Inflammatory macrophage treated with lipopolysaccharide for 1 hour (primary cell): ENCODE measurements at places on chromosomes 7 and 10.

GRCh38 chr7:129009437-129009836 lies 45.5 kb downstream of the TNPO3 start:
- no peak for DNase-seq

GRCh38 chr7:129210256-129210988 lies 14.4 kb upstream of the AHCYL2 start:
- peak; percentile 88 for DNase-seq

- no peak for DNase-seq
Observed at GRCh38 chr10:125375210-125375609, 214.8 kb upstream of the CTBP2 start.

- DNase-seq = peak; percentile 95
Observed at GRCh38 chr10:33573606-33574005, 239.1 kb upstream of the NRP1 start.

DNA sequence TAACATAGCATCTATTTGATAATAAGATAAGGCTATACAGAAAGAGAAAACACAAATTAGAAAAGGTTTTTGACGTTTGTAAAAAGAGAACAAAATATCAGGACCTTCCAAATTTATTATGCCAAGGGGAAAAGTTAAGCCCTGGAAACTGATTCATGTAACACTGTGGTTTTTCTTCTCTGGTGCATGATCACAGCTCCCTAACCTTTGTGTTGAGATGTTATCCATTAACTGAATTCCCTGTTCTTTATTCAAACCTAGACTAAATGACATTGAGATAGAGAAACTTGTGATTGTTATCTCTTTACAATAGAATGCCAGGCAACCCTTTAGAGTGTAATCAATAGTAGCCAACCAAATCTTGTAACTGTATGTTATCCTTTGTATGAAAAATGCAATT lies 141.5 kb upstream of the NRG3 start:
- no peak for DNase-seq

DNA sequence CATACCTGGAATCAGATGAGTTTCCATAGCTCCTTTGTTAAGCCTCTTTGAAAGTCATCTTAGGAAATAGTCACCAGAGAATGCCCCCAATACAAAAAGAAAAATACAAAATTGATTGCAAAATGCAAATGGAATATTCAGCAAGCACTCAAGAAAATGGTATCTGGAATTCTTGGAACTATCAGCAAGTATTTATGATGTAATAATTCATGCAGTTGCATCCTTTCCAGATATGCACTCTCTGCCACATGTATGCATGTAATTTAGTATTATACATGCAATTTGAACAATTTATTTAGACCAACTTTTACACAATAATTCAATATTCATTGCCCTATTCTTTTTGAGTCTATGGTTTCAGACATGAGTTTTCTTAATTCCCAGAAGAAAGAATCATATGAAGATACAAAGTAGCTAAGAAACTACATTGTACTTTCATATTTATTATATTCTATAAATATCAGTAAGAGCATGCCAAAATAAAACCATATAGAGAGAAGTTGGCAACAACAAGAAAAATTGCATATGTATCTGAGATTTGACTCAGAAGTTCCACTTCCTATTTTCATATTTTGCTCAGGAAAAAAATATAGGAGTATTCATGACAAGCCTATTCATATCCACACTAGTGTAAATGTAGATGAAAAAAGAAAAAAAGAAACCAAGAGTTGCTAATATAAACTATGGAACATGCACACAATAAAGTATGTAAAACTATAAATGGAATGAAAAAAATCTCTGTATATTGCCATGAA lies 338.5 kb downstream of the SEMA3D start:
- no peak for DNase-seq

DNA sequence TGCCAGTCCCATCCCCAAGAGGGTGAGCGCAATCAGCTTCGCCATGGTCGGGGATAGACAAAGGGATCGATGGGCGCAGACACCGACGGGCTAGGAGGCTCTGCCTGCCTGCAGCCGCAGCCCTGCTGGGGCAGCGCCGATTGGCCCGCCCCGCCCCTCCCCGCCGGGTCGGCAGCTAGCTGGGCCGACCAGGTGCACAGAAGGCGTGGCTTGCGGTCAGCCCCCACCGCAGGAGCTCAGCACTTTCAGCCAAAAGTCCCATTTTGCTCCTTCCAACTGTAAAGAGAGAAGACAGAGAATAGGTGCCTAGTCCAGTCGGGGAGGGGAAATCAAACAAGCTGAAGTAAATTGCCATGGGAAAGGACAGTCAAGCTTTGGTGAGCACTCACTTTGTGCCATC lies at the start of gene PON1:
TSS of gene PON1 (minus strand) at position 102 of the 400 bp plus-strand sequence. CDS start at position 45, 57 bp downstream.
- no peak for DNase-seq

DNA sequence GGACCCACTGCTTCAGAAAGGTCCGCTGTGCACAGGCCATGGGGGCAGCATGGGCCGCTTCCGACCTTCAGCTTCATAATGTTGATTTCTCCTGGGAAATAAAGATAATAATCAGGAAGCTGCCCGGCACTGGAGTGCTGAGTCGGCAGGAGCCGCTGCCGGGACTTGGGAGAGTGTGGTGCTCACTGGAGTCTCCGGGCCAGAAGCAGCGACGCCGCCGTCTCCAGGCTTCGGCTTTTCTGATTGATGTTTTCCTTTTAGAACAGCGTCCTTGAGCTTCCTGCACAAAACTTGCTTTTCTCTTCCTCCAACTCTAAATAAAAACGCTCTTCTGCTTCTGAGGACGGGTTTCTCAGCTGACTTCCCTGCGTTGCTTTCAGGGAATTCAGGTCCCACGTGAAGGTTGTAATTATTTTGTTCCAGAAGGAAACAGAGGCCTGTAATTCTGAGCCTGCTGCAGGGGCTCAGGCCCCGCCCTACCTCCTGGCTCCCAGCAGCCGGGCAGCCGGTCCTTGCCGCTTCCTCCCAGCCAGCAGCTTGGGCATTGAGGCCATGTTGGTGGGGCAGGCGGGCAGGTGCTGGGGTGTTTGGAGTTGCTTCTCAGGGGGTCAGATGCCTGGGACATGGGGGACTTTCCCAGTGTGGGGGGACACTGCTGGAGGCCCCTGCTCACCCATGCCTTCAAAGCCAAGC lies 14.7 kb downstream of the PWWP2B start:
- DNase-seq = no peak

DNA sequence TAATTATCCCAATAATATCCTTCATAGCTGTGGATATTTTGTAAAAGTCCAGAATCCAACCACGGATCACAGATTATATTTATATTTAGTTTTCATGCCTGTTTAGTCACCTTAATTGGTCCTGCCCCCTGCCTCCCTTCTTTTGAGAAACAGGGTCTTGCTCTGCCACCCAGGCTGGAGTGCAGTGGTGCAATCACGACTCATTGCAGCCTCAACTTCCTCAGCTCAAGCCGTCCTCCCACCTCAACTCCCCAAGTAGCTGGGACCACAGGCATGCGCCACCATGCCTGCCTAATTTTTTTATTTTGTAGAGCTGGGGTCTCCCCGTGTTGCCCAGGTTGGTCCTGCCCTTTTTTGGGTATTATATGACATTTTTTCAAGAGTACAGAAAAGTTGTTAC lies 129.4 kb downstream of the KAT6B start:
- DNase-seq = peak; percentile 8

DNA sequence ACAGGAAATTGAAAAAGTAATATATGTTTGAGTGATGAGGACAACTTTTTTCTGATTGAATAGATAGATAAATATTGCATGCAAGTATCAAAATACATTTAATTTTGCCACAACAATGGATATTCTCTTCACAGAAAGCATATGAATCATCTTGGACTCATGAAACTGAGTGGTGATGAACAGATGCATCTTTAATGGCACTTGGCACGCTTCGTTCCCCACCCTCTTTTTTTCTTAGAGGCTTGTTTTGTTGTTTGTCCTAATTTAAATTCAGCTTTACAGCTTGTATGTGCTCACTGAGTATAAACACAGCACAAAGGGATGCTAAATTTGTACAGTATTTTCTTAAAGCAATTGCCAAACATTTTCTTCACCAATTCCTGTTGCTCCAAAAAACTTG lies 145.0 kb upstream of the YAE1 start:
- DNase-seq = no peak

DNA sequence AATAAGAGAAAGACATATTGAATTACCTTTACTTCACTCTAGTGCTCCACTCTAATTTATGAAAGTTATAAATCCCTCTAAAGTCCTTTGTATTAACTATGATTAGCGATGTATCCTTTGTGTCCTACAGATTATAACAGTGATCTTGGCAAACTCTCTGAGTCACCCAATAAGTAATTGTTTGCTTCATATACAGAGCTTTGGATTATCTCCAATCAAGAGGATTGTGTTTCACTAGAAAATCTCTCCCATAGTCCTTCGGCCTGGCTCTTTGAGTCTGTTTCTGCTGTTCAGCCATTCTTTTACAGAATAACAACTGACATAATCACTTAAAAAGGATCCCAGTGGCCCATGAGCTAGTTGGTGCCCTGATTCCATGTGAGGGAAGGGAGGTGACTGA lies 9.5 kb downstream of the LMOD2 start:
- DNase-seq = no peak

GRCh38 chr7:1676550-1677078 lies 6.5 kb downstream of the ELFN1 start:
- DNase-seq = no peak

GRCh38 chr7:29854257-29854938 lies 48.1 kb downstream of the WIPF3 start:
- DNase-seq = no peak

DNA sequence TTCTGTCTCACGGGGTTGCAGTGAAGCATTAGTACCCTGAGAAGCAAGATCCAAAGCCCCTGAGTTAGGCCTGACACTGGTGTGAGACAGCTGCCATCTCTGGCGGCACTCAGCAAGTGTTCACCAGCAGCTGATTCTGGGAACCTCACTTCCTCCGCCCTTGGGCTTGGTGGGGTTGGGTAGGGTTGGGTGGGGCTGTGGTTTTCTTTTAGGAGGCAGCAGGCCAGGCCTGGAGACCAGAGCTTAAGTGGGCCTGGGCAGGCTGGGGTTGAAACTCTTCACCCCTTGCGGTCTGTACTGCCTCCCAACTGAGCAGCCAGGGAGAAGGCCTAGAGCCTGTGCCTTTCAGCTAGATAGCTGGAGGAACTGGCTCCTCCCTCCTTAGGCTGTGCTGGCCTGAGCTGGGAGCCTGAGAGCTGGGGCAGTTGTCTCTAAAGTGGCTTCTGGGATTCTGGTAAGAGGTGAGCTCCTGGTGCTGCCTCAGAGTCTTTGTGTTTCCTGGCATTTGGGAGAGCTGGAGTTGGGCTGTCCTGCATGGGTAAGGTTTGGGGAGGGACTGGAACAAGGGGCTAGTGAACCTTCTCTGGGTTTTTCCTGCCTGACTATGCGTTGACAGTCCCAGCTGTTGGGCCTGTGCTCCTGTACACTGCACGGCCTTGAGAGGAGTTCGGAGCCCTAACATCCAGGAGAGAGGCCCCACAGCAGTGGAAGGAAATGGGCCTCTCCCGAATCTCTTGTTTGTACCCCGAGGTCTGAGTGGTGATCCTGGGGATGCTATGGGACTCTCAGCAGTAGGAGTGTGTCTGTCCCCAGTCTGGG lies 5.1 kb downstream of the TSPAN14 start:
- peak; percentile 74 for DNase-seq

- no peak for DNase-seq
Observed at GRCh38 chr10:78865931-78866717, 202.6 kb upstream of the ZMIZ1 start.

- DNase-seq = no peak
Observed at GRCh38 chr10:68636335-68636734, 76.2 kb downstream of the TET1 start.

- no peak for DNase-seq
Observed at GRCh38 chr10:18122753-18123152, 17.5 kb upstream of the CACNB2 start.

GRCh38 chr10:69461243-69462025 lies 10.2 kb downstream of the TSPAN15 start:
- peak; percentile 40 for DNase-seq

GRCh38 chr7:84194484-84195271 lies at the start of gene SEMA3A:
Gene SEMA3A, minus strand, starts transcription at chr7:84194789. Its CDS starts 203 bp downstream, at chr7:84194586.
- DNase-seq = peak; percentile 33

GRCh38 chr7:111368381-111369065 lies 193.8 kb downstream of the IMMP2L start:
- no peak for DNase-seq

- peak; percentile 65 for DNase-seq
Observed at GRCh38 chr7:44196450-44196872, 4.3 kb upstream of the YKT6 start.

GRCh38 chr10:112583236-112583939 lies 136.4 kb downstream of the VTI1A start:
- no peak for DNase-seq

DNA sequence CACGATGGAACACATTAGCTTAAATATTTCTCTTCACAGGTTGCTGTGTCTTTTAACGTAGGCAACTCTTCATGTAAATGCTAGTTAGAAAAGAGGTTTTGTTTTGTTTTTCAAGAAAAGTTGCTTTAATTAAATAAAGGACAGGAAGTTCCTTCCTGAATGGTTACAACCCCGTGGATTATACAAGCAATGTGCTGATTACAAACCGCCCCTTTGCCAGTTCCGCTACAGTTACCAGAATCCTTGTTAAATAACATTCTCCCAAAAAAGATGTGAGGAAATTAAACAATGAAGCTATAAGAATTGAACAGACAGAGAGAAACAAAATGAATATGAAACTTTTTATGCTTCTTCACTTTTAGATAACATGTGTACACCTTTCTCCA lies 75.1 kb downstream of the LYZL2 start:
- peak; percentile 36 for DNase-seq

DNA sequence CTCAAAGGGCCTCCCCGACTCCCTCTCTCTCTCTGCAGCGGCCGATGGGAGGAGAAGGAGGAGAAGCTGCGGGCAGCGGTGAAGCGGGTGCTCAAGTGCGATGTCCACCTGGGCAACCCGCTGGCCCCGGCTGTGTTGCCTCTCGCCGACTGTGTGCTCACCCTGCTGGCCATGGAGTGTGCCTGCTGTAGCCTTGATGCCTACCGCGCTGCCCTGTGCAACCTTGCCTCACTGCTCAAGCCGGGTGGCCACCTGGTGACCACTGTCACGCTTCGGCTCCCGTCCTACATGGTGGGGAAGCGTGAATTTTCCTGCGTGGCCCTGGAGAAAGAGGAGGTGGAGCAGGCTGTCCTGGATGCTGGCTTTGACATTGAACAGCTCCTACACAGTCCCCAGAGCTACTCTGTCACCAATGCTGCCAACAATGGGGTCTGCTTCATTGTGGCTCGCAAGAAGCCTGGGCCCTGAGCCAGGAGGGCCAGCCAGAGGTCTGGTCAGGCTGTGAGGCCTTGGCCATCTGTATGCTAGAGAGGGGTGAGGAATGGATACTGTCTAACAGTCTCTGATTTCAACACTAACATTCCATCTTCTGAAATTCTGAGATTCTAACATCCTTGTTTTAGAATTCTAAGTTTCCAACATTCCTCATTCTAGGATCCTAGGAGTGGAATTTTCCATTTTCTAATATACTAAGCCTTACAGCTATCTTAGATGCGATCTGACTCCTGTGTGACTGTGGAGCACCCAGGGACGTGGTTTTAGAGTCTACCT lies 3.6 kb downstream of the INMT start:
- no peak for DNase-seq

GRCh38 chr7:79504607-79505389 lies 51.3 kb upstream of the MAGI2 start:
- DNase-seq = no peak

- no peak for DNase-seq
Observed at GRCh38 chr10:70845256-70845655, 29.5 kb downstream of the SGPL1 start.

GRCh38 chr7:107236862-107237261 lies 68.1 kb downstream of the HBP1 start:
- DNase-seq = no peak
